ENCODE measurements at places on chromosomes 5 and 9.

GRCh38 chr5:159218595-159219023 lies 9.3 kb upstream of the RNF145 start:
- DNase-seq, result peak; percentile 81

DNA sequence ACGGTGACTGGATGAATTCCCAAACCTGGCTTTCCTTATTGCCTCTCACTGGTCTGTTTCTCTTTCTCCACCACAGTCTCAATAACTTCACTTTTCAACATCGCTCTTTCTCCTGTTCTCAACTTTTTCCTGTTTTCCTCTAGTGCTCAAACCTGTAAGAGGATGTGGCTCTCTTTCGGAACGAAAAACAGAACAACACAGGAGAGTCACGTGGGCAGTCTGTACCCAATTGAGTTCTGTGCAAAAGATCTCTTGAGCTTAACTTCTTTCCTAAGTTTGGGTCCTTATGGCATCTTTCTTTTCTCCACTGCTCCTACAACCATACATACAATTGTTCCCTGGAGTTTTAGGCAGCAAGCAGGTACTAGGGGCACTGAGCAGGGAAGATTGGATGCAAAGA lies 8.9 kb downstream of the HAVCR1 start:
- no peak for DNase-seq

- DNase-seq, result no peak
Measured at GRCh38 chr5:1201327-1202025, at the start of gene SLC6A19. TSS of gene SLC6A19 (plus strand) at chr5:1201595. CDS start at chr5:1201651, 56 bp downstream.

GRCh38 chr5:111787006-111787405 lies 30.0 kb upstream of the NREP start:
- DNase-seq, result no peak

DNA sequence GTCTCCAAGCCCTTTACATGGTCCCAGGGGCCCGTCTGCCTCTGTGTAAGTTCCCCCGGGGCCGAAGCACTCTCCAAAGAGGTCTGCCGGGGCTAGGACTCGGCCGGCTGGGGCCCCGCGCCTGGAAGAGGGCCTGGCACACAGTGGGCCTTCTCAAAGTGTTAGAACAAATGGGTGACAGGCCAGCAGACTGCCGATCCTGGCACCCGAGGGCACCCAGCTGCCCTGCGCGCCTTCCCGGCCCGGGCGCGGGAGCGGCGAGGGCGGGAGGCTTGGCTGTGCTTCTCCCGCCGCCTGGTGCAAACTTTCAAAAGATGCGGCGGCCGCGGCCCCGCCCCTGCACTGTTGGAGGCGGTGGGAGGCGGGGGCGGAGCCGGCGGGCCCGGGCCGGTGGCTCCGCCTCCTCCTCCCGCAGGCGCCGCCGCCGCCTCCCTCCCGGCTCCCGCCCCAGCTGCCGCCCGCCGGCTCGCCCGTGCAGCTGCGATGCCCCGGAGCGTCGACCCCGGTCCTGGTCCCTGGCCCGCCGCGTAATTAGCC lies at the start of gene NEURL1B:
TSS of gene NEURL1B (plus strand) at position 442 of the 537 bp plus-strand sequence. CDS start 144 bp downstream, outside the sequence.
- DNase-seq, result peak; percentile 12

DNA sequence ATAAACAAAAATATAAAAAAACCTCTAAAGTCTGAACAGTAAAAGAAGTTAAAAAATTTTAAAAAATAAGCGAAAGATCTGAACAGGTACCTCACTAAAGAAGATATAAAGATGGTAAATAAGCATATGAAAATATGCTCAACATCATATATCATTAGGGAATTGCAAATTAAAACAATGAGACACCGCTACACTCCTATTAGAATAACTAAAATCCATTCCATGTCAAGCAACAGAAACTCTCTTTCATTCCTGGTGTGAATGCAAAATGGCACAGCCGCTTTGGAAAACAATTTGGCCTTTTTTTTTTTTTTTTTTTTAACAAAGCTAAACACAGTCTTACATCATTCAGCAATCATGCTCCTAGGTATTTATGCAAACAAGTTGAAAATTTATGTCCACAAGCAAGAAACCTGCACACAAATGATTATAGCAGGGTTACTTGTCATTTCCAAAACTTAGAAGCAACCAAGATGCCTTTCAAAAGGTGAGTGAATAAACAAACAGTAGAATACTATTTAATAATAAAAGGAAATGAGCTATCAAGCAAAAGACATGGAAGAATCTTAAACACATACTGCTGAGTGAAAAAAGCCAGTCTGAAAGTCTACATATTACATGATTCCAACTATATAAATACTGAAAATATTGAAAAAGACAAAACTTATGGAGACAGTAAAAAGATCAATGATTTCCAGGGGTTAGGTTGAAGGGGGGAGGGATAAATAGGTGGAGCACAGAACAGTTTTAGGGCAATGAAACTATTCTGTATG lies 22.1 kb downstream of the ANXA1 start:
- DNase-seq, result no peak

GRCh38 chr5:142803428-142804125 lies 33.4 kb downstream of the ARHGAP26 start:
- no peak for DNase-seq

DNA sequence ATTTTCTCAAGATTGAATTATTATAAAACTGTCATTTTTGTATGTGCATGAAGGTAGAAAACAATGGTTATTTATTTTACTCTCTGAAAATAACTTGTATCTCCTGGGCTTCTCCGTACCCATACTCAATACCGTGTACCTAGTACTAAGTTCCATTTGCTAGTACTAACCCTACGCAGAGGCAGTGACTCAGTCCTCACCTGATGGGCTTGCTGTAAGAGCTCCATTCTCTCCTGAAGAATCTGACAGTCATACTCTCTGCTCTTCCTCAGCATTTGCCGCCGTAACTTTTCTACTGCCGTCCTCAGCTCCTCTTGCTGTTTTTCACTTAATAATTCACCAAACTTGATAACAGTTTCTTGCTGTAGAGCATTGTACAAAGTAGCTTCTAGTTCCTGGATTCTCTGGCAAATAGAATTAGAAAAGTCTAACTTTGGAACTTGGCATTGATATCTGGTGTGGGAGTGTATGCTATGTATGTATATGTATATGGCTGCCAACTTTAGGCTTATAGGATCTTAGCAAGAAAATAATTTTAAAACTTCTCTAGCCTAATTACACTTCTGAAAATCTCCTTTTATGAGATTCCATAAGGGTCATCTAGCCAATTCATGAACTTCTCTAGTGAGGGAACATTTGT lies 108.0 kb upstream of the DPYSL3 start:
- DNase-seq, result no peak

GRCh38 chr5:112758676-112759075 lies 21.0 kb downstream of the APC start:
- no peak for DNase-seq

GRCh38 chr9:137919095-137919465 lies 41.5 kb downstream of the CACNA1B start:
- no peak for DNase-seq

DNA sequence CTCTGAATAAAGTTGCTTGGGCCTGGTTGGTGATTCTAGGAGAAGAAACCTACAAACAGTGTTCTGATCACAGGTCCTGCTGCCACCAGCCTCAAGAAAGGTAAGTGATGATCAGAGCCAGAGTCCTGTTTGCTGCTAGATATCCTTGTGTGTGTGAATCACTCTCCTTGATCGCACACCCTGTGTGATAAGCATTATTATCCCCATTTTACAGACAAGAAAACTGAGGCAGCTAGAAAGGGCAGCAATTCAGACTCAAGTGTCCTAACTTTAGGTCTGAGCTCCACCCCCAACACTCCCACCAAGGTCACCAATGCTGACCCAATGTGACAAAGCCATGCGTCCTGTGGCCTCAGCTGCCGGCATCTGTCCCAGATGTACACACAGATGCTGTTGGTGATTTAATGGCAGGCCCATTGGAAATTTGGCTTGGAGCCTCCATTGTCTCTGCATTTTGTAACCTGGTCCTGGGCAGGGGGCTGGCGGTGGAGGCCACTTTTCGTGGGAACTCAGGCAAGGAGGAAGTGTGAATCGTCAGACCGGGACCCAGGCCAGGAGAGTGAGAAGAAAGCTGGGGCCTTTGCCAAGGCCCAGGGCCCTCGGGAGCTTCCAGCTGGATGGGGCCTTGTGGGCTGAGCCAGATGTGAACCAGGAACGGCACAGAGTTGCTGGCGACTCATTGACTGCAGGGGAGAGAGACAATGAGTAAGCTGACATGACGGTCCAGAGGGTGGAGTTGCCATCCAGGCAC lies 29.8 kb upstream of the GGTA1 start:
- DNase-seq, result peak; percentile 93

DNA sequence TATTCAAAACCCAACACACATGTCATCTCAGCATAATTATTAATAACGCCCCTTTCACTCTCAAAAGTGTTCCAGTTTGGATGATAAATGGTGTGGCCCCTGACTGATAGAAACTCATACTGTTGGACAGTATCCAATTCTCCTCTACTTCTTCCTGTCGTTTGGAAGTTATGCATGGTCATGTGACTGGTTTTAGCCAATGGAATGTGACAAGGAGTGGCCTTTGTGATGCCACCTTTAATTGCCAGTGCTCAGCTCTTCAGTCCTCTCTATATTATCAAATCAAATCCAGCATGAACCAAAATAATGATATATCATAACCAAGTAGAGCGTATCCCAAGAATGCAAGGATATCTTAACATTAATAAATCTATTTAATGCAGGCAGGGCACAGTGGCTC lies 117.8 kb upstream of the SPIN1 start:
- DNase-seq, result no peak

GRCh38 chr9:120412425-120412951 lies 167.5 kb downstream of the CDK5RAP2 start:
- DNase-seq, result peak; percentile 22

- DNase-seq, result no peak
Measured at GRCh38 chr5:181005791-181006190, 17.1 kb downstream of the BTNL3 start.

GRCh38 chr5:73901043-73901442 lies 275.0 kb downstream of the ARHGEF28 start:
- peak; percentile 47 for DNase-seq

DNA sequence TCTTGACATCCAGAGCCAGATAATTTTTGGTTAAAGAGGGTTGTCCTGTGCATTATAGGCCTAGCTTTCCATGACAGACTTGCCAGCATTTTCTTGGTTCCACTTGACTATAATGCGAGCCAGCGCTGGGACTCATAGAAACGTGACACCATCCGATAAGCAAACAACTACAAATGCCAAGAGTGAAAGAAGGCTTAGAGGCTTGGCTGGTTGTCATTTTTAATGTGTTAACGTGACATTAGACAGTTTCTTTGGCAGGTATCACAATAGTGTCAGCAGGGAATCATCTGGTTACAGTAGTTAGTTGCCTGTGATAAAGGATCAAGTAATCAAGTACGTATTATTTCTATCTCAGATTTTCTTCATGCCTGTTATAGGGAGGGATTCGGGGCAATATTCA lies 20.0 kb upstream of the LIFR start:
- DNase-seq, result no peak

- no peak for DNase-seq
Measured at GRCh38 chr5:39678534-39678933, 253.8 kb upstream of the DAB2 start.

GRCh38 chr5:73419465-73420390 lies 28.8 kb downstream of the FOXD1 start:
- DNase-seq, result peak; percentile 77

- no peak for DNase-seq
Measured at GRCh38 chr5:144481861-144482260, 311.2 kb downstream of the KCTD16 start.

- DNase-seq, result no peak
Measured at GRCh38 chr5:124043456-124043855, 531.5 kb downstream of the CSNK1G3 start.

DNA sequence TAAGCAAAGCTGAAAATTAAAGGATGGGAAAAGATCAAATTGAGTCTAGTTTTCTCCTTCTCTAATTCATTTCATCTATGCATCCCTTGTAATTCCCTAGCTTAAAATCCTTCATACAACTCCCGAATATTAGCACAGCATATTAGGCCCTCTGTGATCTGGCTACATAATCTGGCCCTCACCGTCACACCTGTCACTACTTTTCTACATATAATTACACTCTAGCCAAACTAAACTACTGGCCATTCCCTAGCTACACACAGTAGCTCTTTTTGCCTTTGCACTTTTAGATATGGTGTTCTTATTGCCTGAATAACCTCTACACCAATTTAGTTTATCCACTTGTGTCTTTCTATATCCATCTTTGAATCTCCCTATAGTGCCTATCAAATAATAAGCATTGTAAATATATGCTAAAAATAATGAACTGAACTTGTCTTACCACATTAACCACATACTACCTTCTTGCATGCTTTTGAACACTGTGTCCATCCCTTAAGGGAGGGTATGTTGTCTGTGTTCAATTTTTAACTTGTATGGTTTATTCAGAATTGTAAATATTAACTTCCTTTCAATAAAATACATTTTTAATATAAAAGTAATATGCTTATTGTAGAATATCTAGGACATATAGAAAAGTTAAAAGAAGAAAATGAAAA lies 15.9 kb downstream of the RANBP6 start:
- no peak for DNase-seq

GRCh38 chr9:1581926-1582325 lies 433.2 kb upstream of the SMARCA2 start:
- no peak for DNase-seq

GRCh38 chr5:126763371-126763770 lies 13.6 kb upstream of the LMNB1 start:
- DNase-seq, result no peak

GRCh38 chr9:38370176-38370575 lies 22.3 kb upstream of the ALDH1B1 start:
- no peak for DNase-seq

- DNase-seq, result no peak
Measured at GRCh38 chr9:133763272-133764183, 25.4 kb upstream of the SARDH start.

GRCh38 chr9:98992885-98993569 lies 49.3 kb downstream of the COL15A1 start:
- DNase-seq, result no peak

DNA sequence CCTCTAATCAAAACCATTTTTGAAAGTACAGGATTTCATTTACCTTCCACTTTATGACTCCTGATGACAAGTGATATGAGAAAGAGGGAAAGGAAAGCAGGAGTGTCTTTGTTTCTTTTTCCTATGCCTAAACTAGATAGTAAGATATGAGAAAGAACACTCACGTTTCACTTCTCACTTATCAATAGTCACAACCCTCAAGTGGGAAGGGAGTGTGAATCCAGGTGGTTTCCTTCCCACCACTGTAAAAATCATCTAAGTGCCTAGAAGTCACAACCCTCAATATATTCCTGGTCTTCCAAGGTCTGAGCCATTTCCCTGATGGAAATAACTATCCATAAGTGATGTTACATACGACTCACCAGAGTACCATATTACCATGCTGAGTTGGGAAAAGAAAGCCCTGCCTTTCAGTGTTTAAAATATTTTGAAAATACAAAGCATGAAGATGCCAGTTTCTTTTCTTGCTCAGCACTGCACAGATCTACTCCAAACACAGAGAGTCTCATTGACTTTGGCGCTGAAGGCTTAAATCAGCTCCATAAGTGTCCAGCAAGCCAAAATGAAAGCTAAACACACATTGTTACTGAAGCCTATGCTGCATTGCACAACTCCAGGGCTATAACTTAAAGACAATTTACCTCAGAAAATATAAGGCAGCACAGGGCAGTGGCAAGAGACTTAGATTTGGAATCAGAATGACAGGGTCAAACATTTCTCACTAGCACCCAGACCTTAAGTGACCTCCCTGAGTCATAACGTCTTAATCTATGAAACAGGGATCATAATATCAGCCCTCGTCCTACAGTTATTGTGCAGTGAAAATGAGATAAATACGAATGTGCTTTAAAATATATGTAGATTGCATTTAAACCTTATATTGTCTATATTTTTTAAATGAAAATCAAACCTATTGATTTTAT lies 301.2 kb downstream of the KIAA0825 start:
- no peak for DNase-seq

- no peak for DNase-seq
Measured at GRCh38 chr5:124648902-124649467, 97.5 kb downstream of the ZNF608 start.

- peak; percentile 29 for DNase-seq
Measured at GRCh38 chr5:107894361-107894760, 223.6 kb upstream of the EFNA5 start.

All from fibroblast of the conjunctiva (primary cell).